ELR (cell line): ENCODE measurements at places on chromosomes 5 and 9.

DNA sequence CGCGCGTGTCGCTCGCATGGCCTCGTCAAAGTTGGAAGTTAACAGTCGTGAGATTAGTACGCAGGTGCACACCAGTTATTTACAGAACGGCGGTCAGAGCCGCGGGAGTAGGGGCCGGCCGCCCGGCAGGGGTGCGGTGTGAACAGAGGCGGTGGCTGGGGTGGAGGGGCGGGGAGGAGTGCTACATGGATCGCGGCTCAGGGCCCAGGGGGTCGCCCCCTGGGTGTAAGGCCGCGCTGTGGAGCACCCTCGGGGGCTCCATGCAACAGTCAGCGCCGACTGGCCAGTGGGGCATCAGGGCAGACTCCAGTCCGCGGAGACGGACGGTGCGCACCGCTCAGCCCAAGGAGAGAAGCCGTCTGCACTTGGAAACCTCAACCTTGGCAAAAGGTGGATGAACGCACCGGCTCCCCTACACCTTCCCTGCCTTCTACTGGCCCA lies 60.3 kb downstream of the ZNF354C start:
- DNase-seq: no peak

- peak; percentile 26 for DNase-seq
Measured at GRCh38 chr9:115035841-115036612, 81.9 kb downstream of the TNC start.

DNA sequence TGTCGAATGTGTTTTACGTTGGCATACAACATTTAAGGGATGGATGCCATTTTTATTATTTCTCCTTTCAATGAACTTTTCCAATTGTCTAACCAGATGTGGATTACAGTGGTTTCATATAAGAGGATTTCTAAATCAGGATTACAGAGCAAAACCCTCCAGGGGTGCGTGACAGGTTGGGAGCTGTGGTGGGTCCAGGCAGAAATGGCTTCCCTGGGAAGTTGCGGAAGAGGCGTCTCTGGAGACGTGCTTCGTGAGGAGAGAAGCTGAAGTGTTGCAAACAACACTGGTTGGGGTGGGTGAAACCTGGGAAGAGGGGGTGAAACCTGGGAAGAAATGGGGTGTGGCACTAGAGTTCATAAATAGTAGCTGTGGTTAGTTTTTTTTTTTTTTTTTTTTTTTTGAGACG lies 4.5 kb upstream of the RPL26L1 start:
- DNase-seq: no peak

GRCh38 chr9:71249729-71250317 lies 128.4 kb upstream of the TRPM3 start:
- DNase-seq: peak; percentile 73

- peak; percentile 99 for DNase-seq
Measured at GRCh38 chr5:142215915-142216681, 107.5 kb downstream of the NDFIP1 start.

DNA sequence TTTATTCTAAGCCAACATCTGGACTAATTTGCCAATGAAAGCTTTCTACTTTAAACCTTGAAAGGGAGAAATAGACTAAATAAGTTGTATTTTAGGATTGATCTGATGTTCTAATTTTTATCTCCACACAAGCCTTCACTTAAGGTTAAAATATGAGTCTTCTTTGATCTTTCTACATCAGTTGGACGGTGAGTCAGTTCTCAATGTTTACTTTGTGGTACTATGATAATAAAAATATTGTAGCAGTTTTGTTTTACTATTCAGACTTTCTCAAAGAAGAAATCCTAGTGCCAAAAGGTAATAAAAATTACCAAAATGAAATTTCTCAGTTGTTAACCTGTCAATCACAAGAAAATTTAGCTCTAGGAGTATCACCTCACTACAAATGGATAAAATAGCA lies 203.5 kb upstream of the RGMB start:
- DNase-seq: peak; percentile 82

DNA sequence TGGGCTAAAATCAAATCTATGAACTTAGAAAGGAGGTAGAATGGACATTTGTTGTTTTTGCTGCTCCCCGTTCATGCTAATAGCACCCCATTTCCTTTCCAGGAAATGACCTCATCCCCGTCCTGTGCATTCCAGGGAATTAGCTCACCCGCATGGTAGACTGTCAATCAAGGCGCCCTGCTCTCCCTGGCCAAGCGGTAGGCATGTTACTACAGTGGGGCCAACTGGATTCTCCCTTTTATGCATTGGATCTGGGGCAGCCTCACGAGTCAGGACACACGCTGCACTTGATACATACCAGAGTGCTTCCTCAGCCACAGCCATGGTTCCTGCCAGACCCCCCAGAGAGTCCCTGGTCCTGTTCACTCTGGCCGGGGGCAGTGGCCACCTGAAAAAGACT lies 111.0 kb upstream of the PTCH1 start:
- DNase-seq: peak; percentile 60

GRCh38 chr5:368183-369084 lies 46.9 kb downstream of the AHRR start:
- DNase-seq: peak; percentile 92

DNA sequence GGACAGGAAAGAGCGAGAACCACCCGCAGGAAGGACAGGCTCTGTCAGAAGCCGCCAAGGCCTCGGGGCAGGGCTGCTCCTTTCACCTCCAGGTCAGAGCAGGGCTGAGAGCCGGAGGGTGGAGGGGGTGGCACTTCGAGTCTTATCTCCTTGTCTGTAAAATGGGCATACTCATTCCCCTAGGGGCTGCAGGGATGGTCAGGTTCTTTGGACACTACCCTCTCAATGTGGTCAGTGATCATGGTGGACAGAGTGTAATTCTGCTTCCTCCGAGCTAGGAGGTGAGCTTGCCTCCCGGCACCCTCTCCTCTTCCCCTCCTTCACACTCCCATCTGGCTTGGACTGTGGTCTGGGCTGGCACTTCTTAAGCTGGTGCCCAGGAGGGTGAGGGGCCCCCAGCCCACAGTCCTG lies 39.6 kb downstream of the RGS3 start:
- no peak for DNase-seq

DNA sequence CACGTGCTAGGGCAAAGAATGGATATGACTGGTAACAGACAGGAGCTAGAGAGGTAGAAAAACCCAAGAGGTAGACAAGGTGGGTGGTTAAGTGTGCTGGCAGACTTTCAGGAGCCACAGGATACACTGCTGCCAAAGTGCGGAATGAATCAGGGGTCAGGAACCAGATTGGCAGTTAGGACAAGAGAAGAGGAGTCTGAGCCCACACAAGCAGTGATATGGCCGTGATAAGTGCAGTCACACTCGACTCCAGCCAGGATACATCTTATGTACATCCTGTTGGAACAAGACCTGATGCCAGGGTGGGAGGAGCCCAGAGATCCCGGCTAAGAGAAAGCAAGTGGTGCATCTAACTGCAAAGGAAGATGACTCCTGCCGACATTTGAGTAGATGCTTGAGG lies 10.0 kb downstream of the SLIT3 start:
- no peak for DNase-seq

DNA sequence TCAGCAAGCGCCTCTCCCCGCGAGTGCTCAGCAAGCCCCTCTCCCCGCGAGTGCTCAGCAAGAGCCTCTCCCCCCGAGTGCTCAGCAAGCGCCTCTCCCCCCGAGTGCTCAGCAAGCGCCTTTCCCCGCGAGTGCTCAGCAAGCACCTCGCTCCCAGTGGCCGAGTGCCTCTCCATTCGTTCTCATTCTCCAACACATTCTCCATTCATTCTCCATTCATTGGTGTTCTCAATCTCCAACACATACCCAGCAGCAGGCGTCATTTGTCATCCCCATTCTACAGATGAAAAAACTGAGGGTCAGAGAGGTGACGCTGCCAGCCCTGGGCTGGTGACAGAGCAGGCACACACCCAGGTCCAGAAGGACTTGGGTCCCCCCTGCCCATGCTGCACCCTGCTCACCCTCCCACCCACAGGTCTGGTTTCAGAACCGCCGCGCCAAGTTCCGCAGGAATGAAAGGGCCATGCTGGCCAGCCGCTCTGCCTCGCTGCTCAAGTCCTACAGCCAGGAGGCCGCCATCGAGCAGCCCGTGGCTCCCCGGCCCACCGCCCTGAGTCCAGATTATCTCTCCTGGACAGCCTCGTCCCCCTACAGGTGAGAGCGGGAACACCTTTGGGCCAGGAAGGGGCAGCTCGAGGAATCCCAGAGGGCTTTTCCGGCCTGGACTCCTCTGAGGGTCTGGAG lies 32.5 kb downstream of the PTGES start:
- peak; percentile 30 for DNase-seq

- DNase-seq: peak; percentile 85
Measured at GRCh38 chr5:131328536-131329285, 64.9 kb downstream of the CDC42SE2 start.

DNA sequence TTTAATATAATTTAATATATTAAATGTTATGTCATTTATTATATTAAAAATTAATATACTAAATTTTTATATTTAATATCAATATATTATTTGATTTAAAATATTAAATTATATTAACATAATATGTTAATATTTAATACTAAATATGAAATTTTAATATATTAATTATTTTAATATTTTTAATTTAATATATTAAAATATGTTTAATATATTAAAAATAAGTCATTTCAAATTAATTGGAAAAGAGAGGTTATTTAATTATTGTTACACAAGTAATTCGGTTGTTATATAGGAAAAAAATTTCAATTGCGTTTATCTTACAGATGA lies 114.2 kb downstream of the LIFR start:
- no peak for DNase-seq

- no peak for DNase-seq
Measured at GRCh38 chr5:125992050-125992449, 431.2 kb upstream of the GRAMD2B start.

GRCh38 chr9:121709798-121710197 lies 58.4 kb downstream of the DAB2IP start:
- no peak for DNase-seq
